Esophagus mucosa (tissue), 1 donor: ENCODE measurements at places on chromosomes 13 and 19. TPM values are rescaled to one million over a fixed set of nuclear protein-coding genes. Genes with fewer than 3 reads are reported as not detected.

The LNX2 gene
- 13.5 TPM for total RNA-seq

DNA sequence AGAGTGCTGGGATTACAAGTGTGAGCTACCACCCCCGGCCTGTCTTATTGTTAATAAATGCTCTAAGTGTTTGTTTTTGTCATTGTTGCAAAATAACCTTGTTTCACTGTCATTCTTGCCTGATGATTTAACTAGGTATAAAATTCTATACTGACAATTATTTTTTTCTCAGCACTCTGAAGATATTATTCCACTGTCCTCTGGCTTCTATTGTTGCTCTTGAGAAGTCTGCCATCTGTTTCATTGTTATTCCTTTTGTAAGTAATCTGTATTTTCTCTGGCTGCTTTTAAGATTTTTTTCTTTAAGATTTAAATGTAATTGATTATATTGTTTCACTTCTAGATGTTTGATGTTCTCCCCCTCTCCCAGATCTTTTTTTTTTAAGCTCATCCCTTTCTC lies 17.6 kb downstream of the ZNF420 start:
- no peak for ATAC-seq

DNA sequence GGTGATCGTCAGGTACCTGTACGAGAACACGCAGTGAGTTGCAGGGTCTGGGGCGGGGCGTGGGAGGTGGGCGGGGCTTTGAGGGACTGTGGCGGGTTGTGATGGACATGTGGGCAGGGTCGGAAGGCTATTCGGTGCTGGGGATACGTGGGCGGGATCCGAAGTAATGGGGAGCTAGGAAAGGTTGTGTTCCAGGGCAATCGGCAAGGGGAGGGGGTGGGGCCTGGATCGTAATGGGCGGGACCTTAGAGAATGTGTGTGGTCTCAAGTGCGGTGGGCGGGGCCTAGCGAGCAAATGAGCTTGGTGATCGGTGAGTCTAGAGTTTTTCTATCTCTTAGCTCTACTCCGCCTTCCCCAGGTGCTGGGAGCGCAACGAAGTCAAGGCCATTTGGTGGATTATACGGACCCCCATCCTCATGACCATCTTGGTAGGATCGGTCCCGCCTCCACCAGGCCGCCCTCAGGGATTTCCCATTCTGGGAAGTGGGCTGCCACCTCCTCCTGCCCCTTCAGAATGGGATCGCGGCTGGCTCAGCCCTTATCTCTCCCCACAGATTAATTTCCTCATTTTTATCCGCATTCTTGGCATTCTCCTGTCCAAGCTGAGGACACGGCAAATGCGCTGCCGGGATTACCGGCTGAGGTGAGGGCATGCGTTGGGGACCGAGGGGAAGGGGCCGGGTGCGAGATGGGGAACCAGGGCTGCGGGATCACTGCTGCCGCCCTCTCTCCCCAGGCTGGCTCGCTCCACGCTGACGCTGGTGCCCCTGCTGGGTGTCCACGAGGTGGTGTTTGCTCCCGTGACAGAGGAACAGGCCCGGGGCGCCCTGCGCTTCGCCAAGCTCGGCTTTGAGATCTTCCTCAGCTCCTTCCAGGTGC lies 9.6 kb downstream of the GIPR start:
- ATAC-seq = peak; percentile 76

The NCR1 gene
- 0.44 TPM for total RNA-seq
